ENCODE measurements at places on chromosomes 13 and 19.

- DNase-seq, result no peak
Measured at GRCh38 chr19:42846597-42846996, 32.9 kb downstream of the PSG1 start.

- DNase-seq, result no peak
Measured at GRCh38 chr19:30385666-30386065, 13.5 kb downstream of the ZNF536 start.

DNA sequence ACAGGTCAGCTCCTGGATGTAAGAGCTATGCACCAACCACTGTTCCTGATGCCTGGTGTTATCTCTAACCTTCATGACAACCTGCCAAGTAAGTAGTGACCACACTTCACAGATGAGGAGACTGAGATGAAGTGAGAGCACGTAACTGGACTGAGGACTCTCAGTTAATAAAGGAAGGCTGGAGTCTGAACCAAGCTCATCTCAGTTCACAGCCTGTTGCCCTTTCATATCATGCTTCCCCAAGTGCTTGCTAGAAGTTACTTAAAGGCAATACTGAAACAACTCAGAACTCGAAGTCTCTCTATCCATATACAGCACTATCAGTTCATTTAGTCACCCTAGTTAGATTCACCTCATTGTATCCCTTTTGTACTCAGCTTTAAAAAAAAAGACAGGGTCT, 119.7 kb downstream of the ABCC4 start:
- no peak for DNase-seq

DNA sequence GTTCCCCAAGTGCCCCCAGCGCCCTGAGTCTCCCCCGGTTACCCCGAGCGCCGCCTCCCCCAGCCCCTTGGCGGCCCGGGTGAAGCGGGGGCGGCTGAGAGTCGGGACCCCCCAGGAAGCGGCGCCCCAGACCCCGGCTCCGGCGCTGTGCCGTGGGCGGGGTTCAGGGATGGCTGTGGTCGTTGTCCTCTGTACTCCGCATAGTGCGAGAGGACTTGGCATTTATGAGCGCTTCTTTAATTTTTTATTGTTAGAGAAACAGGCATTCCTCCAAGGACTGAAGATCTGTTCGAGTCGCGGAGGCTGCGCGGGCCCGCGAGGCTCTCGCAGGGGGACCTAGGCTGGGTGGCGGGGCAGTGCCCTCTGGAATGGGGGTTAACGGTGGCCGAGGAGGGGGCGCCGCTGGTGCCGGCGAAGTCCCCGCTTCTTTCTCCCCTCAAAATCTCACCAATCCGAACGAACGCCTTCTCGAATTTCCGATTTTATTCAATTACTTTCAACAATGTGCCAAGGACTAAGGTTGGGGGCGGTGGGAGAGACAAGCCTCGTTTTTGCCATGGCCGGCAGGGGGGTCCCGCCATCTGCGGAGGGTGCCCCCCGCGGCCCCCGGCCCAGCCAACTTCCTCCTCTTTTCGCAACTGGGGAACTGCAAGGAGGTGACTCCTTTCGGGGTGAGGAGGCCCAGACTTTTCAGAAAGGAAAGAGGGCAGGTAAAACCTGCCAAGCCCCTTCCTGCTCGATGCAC, 596 bp upstream of the GJB2 start:
- no peak for DNase-seq

- no peak for DNase-seq
Measured at GRCh38 chr13:96417939-96418685, 328.2 kb downstream of the HS6ST3 start.

DNA sequence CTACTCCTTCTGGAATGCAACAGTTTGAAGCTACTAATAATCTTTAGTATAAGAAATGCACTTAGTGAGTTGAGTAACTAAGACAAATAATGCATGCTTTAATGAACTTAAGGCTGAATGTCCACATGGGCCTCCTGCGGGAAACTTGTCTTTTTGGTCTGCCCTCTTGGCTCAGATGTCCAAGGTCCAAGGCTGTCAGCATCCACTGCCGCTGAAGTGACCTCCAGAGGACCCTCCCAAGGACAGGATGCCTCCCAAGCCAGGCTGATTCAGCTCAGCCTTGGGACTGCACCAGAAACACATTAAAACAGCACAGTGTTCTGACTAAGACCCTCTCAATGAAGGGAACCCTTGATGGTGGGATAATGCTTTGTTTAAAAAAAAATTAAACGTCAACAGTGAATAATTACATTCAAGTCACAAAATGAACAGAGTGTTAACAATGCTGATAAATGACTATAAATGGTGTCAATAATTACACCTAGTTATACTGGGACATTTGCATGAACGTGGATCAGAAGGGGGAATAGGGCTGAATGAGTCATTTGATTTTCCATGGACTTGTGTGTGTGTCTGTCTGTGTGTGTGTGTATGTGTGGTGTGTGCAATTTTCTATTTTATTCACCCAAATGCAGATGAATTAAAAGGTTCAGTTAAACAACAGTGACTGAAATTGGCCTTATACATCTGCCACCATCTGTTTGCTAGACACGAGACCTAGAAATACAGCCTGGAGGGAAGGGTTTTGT, 150.5 kb downstream of the COL4A1 start:
- no peak for DNase-seq

DNA sequence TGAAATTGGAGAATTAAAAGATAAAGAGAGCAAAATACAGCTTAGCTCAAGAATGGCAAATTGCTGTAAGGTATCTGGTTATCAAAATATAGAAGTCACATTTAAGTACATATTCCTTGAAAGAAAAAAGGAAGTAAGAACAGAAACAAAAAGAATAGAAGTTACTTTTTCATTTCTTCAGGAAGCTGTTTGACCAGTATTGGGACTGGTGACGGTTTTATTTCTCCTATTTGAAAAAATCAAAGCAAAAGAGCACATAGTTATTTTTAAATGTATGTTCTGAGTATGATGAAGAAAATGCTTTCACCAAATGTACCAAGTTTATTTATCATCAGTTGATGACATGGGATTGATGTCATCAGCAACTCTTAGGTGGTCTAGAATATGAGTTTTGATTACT, 83.1 kb upstream of the OXGR1 start:
- DNase-seq, result no peak

GRCh38 chr19:32427536-32427935, 22.0 kb downstream of the DPY19L3 start:
- DNase-seq, result no peak

- DNase-seq, result no peak
Measured at GRCh38 chr13:76043874-76044273, 407.7 kb downstream of the LMO7 start.

DNA sequence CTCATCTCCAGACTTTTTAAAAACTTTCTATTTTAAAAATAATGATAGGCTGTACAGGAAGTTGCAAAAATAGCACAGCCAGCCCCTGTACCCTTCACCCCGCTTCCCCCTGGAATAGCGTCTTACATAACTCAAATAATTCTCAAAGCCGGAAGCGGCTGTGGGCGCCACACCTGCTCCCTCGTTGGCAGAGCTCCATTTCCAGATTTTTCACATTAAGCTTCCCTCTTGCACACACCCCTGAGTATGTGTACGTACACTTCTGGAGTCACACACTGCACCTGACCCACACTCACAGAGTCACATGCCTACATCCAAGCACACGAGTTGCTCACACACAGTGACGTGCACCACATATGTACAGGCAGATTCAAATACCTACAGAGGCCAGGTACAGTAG, 24.9 kb upstream of the DPP9 start:
- DNase-seq, result no peak

All from stimulated activated CD4-positive, alpha-beta T cell treated with anti-CD3 and anti-CD28 coated beads, Interleukin-2, amount 100 ng/mL, for 24 hours (primary cell).